Fibroblast of skin of right quadriceps (primary cell): ENCODE measurements at places on chromosomes 6 and 20.

- peak; percentile 56 for DNase-seq
Measured at GRCh38 chr6:44806656-44807055, 419.1 kb downstream of the CDC5L start.

DNA sequence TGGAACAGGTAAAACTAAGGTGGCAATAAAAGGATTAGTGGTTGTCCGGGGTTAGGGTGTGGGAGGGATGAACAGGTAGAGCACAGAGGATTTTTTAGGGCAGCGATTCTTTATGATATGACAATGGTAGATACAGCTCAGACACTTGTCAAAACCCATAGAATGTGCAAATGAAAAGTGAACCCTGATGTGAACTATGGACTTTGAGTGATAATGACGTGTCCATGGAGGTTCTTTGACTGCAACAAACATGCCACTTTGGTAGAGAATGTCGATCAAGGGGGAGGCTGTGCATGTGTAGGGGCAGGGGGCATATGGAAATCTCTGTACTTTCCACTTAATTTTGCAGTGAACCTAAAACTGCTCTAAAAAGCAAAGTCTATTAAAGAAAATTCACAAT is 100.7 kb downstream of the LAMP5 start:
- no peak for DNase-seq

- no peak for DNase-seq
Measured at GRCh38 chr20:7596541-7596940, 343.7 kb downstream of the HAO1 start.

DNA sequence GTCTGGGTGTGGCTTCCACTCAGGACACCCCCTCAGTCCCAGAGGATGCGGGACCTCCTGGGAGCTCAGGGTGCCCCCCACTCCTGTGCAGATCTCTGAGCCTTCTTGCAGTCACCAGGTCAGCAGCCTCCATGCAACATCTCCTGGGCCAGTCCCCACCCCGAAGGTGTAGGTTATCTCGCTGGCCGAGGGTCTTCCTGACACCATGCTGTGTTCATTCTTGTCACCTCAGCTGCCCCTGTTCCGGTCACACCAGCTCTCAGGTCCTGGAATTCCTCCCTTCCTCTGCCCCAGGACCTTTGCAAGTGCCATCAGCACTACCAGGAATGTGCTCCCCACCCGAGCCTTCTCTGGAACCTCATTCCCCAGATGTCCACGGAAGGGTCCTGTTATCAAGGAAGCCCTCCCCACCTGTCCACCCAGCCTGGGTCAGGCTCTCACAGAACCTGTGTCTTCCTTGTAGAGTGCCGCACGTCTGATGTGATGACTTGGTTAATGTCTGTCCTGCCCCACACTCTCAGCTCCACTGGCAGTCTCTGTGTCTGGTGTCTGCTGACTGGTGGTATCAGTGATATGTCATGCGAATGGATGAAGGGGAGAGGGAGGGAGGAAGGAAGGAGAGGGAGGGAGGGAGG is 329.6 kb downstream of the TAF4 start:
- DNase-seq = no peak

- peak; percentile 67 for DNase-seq
Measured at GRCh38 chr6:33620158-33620855, 815 bp upstream of the ITPR3 start.

DNA sequence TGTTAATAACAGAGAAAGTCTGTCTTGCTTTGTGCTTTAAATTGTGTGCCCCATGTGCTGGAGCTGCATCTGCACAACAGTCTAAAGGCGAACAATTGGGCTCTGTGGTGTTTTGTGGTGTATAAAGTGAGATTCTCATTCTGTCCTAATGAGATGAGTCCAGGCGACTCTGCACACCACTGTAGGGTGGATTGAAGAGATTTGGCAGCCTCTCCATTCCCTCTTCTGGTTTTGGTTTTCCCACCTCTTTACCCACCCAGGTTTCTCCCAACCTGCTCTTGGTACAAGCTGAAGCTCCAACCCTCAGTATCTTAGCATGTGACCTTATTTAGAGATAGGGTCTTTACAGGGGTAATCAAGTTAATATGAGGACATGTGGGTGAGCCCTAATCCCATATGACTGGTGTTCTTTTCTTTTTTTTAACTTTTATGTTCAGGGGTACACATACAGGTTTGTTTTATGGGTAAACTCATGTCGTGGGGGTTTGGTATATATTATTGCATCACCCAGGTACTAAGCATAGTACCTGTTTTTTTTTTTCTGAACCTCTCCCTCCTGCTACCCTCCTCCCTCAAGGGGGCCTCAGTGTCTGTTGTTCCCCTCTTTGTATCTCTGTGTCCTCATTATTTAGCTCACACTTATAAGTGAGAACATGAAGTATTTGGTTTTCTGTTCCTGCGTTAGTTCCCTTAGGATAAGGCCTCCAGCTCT is 217.6 kb upstream of the DTNBP1 start:
- DNase-seq = no peak

DNA sequence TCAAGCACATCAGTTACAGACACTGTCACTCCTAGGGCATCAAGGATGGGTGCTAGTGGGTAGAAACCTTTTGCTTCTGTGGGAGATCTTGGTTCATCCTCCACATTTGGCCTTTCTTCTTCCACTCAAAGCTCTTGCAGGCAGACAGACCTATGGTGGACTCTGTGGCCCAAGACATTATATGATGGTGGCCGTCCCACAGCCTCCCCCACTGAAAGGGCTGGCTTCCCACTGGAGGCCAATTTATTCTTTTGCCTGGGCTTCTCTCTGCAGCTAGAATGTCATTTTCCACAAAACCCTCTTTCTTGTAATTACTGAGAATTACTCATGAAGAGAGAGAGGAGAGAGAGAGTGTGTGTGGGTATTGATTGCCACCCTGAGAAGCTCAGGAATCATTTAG is 43.8 kb downstream of the CD40 start:
- DNase-seq = no peak

DNA sequence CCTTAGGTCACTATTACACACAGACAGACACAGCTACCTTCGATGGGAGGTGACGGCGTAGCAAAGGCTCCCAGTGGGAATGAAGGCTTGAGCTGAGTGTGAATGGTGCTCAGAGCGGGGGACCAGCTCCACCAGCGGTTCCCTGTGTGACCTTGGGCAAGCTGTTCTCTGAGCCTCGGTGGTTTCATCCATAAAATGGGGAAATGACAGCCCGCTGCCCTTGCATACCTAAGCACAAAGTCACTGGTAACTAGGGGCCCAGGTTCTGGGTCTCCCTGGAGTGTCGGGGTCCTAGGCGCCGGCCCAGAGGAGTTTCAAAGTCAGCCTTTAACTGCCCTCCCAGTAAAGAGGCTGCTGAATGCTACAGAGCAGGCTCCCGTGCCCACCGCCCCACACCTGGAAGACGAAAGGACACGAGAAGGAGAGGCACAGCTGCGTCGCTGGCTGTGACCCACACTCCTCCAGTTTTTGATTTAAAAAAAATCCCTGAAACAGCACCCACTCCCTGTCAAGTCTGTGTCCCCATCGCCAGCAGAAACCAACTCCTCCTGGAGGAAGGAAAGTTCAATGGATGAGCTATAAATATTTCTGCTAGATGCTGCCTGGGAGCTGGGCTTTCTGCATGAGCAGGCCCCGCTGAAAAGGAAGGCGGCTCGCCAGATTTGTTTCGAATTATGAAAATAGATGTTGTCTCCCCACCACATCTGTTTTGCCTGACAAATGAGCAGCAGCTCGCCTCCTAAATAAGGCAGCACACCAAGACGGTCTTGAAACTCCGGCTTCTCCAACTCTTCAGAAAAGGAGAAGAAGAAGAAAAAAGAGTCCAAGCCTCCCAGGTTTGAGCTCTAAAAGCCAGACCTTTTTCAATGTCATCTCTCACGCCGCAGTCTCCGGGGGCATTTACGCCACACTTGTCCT is 27.4 kb downstream of the PMEPA1 start:
- DNase-seq = peak; percentile 22

GRCh38 chr6:143535189-143535614 is 23.7 kb upstream of the FUCA2 start:
- no peak for DNase-seq

- no peak for DNase-seq
Measured at GRCh38 chr6:67952948-67953347, 682.1 kb upstream of the ADGRB3 start.

DNA sequence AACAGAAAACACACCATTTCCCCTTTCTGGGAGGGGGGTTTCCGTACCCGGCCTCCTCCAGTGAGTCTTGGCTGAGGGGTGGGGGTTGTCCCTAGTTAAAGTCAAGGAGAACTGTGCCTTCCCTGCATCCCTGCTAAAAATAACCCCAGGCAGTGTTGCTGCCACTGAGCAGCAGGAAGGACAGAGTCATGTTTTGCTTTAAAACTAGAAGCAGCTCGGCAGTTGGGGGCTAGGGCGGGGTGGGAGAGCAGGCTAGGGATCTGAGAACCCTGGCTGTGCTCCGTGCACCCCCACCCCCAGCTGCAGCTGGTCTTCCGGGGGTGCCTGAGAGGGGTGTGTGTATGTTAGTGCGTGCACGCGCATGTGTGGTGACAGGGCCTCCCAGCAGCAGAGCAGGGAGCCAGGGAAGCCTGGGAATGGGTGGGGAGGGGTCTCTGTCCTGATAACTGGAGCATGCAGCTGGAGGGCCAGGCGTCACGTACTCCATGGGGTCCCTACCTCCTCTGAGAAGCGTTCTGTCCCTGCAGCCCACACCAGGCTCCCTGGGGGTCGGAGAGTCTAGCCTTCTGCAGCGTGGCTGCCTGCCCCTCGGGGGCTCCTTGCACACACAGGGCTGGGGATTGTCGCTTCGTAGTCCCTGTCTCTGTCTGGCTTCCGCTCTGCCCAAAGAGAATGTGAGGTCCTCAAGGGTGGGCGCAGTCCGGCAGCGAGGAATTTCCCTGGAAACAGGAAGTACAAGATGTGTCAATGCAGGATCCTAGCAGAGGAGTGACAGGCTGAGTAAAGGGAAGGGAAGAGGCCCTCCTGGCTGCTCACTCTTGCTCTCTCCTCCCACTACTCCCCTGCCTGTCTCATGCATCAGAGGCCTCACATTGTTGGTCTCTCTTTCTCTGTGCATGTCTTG is 16.8 kb upstream of the ARMC12 start:
- DNase-seq = peak; percentile 54

GRCh38 chr6:90068703-90069523 is 174.6 kb downstream of the GJA10 start:
- peak; percentile 75 for DNase-seq

- no peak for DNase-seq
Measured at GRCh38 chr6:28124971-28125353, 553 bp downstream of the ZSCAN16 start.

DNA sequence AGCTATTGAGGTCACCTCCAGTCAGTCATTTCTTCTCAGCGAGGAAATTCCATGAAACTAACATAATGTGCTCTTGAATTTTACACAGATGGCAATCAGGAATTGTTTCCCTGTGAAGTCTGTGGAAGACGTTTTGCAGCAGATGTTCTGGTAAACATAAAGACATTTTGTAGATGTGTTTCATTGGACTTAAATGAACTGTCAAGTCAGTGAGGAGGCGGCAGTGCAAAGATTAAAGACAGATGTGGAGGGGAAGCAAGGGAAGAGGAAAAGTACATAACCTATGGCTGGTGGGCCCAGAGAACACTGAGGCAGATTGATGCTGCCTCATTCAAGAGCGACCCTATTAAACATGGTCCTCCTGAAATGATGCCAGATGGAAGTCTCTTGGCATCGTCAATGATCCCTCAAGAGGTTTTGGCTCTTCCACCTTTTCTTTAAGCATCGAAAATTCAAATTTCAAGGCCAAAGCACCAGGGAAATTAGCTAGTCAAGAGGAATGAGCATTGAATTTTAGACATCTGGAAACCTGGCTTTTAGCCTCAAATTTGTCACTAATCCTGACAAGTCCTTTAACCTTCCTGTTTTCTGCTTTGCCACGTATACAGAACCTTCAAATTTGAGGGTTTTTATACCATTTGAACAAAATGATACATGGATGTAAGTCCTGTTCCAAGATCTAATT is 20.1 kb downstream of the ZC2HC1B start:
- DNase-seq = peak; percentile 13

- no peak for DNase-seq
Measured at GRCh38 chr6:36650848-36651478, 27.6 kb upstream of the CDKN1A start.

GRCh38 chr6:51147756-51148155 is 329.1 kb downstream of the TFAP2B start:
- DNase-seq = peak; percentile 17

DNA sequence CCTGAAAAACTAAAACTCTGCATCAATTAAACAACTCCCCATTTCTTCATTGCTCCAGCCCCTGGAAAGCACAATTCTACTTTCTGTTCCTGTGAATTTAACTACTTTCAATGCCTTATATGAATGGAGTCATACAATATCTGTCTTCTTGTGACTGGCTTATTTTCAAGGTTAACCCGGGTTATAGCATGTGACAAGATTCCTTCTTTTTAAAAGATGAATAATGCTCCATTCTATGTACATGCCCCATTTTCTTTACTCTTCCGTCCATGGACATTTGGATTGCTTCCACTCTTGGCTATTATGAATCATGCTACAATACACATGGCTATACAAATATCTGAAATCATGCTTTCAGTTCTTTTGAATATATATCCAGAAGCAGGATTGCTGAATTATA is 334.9 kb upstream of the ID4 start:
- DNase-seq = no peak

GRCh38 chr6:31441365-31442267 is 38.2 kb downstream of the MICA start:
- peak; percentile 58 for DNase-seq

GRCh38 chr6:4242601-4243000 is 107.2 kb upstream of the ECI2 start:
- no peak for DNase-seq

DNA sequence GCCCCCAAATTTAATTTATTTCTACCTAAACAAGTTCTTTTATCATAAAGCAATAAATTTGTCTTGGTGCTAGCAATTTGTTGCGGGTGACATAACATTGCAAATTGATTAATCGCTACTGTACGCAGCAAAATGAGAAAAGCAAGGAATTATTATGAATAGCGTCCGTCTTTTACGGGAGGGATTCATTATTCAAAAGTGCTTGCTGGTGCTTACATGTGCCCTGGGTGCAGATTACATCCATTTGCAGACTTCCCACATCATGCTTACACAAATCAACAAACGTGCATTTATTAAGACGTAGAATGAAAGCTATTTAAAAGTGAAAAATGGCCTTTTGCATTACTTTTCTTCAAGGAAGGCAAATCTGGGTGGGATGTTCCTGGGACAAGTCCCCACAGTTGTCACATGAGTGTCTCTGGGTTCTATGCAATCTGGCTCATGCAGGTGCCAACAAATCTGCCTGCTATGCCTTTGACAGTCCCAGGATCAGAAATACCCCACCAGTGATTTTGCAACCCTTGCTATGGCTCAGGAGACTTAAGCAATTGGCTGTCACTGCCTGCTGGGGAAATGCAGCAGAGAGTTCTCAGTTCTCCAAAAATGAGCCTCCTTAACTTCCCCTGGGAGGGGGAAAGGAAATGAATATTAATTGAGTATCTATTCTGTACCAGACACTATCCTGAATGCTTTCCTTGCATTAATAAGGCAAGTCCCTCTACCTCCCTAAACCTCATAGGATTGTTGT is 30.1 kb upstream of the MAFB start:
- DNase-seq = no peak

- DNase-seq = peak; percentile 44
Measured at GRCh38 chr6:112348891-112349635, 1.9 kb downstream of the RFPL4B start.

- DNase-seq = peak; percentile 74
Measured at GRCh38 chr6:139323511-139324300, 31.9 kb upstream of the TXLNB start.

- peak; percentile 91 for DNase-seq
Measured at GRCh38 chr6:106192824-106193223, 106.7 kb downstream of the PRDM1 start.
